ENCODE measurements at places on chromosomes 16 and 17.

DNA sequence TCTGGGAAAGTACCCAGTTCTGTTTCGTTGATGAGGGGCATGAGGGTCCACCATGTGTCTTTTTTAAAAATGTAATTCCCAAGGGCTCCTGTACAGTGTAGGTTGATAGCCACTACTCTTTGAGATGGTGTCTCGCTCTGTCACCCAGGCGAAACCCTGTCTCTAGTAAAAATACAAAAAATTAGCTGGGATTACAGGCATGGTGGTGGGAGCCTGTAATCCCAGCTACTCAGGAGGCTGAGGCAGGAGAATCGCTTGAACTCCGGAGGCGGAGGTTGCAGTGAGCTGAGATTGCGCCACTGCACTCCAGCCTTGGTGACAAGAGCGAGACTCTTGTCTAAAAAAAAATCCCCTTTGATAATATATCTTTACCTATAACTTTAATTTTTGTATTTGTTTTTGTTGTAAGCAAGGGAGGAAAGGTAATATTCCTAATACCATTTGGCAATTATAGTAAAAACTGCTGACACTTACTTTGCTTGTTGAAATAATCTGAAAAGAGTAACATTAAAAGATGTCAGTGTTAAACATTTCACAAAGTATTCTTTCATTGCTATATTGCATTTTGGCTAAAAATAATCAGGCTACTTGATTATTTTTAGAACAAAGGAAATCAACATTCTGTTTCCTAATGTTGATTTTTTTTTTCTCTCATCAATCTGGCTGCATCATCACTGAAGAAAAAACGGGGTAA, 11.8 kb downstream of the KPNA2 start:
- no peak for DNase-seq

DNA sequence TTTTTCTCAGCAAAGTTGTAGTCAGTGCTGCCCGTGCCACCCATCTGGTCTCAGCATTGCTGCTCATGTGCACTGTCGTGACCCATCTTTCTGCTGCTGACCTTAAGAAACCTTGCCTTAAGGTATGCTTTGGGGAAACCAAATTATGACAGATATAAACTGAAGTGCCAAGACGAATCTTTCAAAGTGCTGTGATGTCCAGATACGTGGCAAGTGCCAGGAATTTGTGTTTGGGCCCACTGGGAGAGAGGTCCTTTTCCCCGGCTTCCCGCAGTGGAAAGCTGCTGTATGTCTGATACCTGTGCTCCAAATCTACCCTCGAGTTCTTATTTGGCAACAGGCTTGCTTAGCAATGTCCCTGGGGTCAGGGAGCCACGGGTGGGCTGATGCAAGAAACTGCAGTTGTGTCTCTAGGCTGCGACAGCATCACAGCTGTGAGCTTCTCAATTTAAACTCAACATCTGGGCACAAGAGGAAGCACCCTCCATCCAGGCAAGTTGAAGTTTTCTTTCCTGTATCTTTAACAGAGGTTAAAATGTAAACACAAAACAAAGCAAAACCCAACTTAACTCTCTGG, 30.3 kb upstream of the TOX3 start:
- no peak for DNase-seq

GRCh38 chr17:78146881-78147280, 696 bp downstream of the C17orf99 start:
- DNase-seq = no peak

- DNase-seq = no peak
Observed at GRCh38 chr16:11950388-11950787, 8.5 kb upstream of the NPIPB2 start.

DNA sequence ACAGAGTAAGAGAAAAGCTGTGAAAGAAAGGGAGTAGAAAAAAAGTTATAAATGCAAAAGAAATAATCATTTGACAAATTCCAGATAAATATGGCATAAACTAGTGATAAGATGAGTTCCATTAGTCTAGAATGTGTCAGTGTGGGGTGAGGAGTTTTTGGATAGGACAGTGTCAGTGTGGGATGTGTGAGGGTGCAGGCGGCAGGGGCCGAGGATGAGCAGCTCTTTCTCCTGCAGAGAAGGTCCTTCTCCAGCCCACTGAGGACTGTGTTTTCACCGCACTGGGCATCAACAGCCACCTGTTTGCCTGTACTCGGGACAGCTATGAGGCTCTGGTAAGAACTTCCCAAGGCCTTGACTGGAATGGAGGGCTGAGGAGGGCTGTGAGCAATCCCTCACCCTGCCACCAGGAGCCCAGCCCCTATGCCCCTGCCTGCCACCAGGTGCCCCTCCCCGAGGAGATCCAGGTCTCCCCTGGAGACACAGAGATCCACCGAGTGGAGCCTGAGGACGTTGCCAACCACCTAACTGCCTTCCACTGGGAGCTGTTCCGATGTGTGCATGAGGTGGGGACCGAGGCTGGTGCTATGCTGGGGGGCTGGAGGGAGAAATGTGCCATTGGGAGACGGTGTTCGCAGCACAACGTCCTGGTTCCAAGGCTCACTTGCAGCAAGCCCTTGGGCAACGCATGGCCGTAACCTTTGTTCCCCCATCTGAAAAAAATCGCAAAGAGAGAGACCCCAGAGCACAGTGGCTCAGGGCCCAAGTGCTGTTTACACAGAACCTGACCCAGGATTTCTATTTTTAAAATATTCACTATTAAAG, 13.1 kb downstream of the RAPGEFL1 start:
- DNase-seq = peak; percentile 18

DNA sequence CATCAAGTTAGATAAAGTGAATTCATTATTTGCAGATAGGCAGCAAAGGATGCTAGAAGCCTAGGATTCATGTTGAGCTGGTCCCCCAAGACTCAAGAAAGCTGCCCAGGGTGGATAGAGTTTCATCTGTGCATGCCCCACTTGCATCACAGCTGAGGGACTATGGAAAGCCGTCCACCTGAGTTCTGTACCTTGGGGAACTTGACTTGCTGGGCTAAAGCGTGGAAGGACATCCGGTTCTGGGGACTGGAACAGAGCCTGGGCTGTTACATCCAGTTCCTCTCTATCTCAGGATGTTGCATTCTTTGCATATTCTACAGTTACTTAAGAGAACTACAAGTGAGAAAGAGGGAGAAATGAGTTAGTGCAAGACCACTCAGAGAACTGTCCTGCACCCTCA, 458.4 kb downstream of the SHISA9 start:
- no peak for DNase-seq

- no peak for DNase-seq
Observed at GRCh38 chr17:59652119-59652518, 32.4 kb downstream of the CLTC start.

- DNase-seq = no peak
Observed at GRCh38 chr17:3929181-3929580, 12.9 kb upstream of the P2RX1 start.

GRCh38 chr17:5555254-5555653, 29.1 kb downstream of the NLRP1 start:
- no peak for DNase-seq

- no peak for DNase-seq
Observed at GRCh38 chr17:29451121-29451742, 61.1 kb downstream of the TAOK1 start.

DNA sequence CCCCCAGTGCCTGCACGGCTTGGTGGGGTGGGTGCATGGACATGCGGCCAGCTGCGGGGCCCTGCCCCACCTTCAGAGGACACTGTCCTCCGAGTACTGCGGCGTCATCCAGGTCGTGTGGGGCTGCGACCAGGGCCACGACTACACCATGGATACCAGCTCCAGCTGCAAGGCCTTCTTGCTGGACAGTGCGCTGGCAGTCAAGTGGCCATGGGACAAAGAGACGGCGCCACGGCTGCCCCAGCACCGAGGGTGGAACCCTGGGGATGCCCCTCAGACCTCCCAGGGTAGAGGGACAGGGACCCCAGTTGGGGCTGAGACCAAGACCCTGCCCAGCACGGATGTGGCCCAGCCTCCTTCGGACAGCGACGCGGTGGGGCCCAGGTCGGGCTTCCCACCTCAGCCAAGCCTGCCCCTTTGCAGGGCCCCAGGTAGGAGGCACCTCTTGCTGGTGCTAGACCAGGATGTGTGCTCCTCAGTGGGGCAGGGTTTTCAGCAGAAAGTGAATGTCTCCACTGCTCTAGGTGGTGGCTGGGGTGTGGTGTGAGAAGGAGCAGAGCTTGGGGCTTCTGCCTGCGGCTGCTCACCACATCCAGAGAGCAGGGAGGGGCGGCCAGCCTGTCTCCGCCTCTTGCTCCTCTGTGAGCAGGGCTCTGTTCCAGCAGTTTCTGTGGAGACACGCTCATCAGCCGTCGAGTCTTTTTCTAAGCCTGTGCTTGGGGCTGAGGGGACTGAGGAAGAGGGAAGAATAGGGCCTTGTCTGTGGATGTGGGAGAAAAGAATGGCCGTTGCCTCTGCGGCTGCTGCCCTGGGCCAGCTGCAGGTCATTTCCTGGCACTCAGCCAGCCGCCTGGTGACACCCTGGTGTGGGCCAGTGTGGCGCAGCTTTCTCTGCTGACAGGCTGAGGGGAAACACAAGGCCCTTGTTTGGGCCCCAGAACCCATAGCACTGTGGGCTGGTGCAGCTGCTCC, 2.2 kb downstream of the ZNF276 start:
- DNase-seq = peak; percentile 76

- no peak for DNase-seq
Observed at GRCh38 chr17:41451154-41451728, 10.5 kb upstream of the KRT38 start.

- DNase-seq = no peak
Observed at GRCh38 chr16:69890114-69890891, 60.8 kb upstream of the CLEC18A start.

DNA sequence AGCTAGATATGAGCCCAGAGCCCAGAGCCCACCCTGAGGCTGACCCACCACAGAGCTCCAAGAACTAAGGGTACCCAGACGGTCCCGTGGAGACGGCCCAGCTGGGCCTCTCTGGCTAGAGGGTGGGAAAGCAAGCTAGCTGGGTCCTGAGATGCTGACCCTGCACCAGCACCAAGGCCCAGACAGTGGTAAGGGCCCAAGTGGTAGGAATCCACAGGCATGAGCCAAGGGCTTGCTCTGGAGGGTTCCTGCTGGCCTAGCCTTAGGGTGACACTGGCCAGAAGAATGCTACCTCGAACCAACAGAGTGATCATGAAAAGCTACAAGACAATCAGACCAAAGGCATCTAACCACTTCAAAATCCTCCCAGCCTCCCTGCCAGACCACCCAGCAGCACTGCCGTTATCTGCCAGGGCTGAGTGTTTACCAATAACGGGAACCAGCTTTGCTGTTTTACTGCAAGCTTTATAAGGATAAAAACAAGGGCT, 13.2 kb downstream of the HIC1 start:
- no peak for DNase-seq

DNA sequence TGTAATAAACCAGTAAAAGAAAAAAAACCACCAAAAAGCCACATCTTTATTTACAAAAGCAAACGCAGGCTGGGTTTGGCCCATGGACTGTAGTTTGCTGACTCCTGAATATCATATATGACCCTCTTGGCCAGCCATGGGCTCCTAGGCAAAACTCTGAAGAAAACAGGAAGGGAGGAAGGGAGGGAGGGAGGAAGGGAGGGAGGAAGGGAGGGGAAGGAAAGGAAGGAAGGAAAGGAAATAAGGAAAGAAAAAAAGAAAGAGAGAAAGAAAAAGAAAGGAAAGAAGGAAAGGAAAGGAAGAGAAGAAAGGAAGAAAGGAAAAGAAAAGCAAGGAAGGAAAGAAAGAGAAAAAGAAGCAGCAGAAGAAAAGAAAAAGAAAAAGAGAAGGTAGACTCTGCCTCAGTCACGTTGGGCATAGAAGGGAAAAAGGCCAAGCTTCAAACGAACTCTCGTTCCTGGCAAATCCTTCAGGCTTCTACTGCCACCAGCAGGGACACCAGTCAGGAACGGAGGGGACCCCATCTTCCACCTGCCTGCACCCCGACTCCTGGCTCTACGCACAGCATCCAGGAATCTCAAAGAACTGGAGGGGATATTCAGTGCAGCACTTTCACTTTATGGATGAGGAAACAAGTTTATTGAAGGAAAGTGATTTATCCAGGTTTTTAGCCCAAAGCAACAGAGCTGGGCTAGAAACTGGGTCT, 22.1 kb downstream of the CDC42EP4 start:
- DNase-seq = no peak
